HL-60 (cell line): ENCODE measurements at places on chromosomes 5 and 9.

GRCh38 chr9:124265551-124265950, 7.8 kb downstream of the NEK6 start:
- DNase-seq = no peak

- no peak for DNase-seq
Measured at GRCh38 chr5:118653183-118653582, 335.2 kb downstream of the DTWD2 start.

DNA sequence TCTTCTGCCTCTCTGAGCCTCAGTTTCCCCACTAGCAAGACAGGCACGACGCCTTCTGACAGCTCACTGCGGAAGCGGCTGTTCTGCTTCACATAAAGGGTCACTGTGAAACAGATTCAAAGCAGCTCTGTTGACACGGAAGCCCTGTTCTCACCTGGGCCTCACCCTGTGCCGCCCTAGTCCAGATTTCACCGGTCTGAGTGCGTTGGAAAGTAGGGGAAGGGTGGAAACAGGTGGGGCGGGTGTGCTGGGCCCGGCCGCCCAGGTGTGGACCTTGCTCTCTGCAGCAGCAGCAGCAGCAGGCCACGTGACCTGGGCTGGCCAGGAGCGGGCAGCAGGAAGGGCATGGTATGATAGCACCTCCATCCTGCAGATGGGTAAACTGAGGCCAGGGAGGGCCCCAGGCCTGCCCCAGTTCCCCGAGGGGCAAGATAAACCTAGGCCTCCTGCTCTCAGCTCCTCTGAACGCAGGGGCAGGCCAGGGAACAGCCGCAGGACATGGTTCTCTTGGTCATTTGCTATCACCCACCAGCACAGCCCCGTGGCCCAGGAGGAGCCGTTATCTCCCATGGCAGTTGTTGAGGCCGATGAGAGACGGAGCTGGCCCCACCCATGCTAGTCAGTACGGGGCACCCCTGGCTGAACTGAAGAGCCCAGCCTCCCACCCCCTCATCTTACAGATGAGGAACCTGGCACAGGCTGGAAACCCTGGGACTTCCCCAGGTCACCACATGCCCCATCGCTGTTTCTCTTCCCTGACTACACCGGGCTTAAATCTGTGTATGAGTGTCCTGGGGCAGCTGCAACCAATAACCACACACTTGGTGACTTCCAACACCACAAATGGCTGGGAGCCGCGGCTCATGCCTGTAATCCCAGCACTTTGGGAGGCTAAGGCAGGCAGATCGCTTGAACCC, 12.1 kb downstream of the PTGES2 start:
- no peak for DNase-seq

GRCh38 chr5:72465066-72465465, 42.1 kb downstream of the ZNF366 start:
- no peak for DNase-seq

- DNase-seq = peak; percentile 60
Measured at GRCh38 chr9:126860077-126860756, at the start of gene ZBTB34. Gene ZBTB34, plus strand, starts transcription at chr9:126860639. Its CDS starts 18,761 bp downstream, at chr9:126879400.
